ENCODE measurements at places on chromosomes 1 and 21. TPM values are rescaled to one million over a fixed set of nuclear protein-coding genes. Genes with fewer than 3 reads are reported as not detected.

SGIP1 gene
- 27.1 TPM for total RNA-seq

AIM2 gene
- total RNA-seq: not detected

IL12RB2 gene
- total RNA-seq: not detected

ZC3H12A gene
- 3.1 TPM for total RNA-seq

RGL1 gene
- total RNA-seq: 7.5 TPM

SPRR3 gene
- total RNA-seq: not detected

LRRIQ3 gene
- 1.8 TPM for total RNA-seq

SLC44A5 gene
- under 0.01 TPM for total RNA-seq

AKNAD1 gene
- 0.18 TPM for total RNA-seq

CD5L gene
- total RNA-seq: not detected

GNAT2 gene
- 0.36 TPM for total RNA-seq

WRAP73 gene
- 9.2 TPM for total RNA-seq

TLR5 gene
- total RNA-seq: under 0.01 TPM

GREM2 gene
- 5.0 TPM for total RNA-seq
